CD4-positive, alpha-beta T cell treated with Interferon gamma for 1 hour (primary cell): ENCODE measurements at places on chromosomes 1 and 21.

DNA sequence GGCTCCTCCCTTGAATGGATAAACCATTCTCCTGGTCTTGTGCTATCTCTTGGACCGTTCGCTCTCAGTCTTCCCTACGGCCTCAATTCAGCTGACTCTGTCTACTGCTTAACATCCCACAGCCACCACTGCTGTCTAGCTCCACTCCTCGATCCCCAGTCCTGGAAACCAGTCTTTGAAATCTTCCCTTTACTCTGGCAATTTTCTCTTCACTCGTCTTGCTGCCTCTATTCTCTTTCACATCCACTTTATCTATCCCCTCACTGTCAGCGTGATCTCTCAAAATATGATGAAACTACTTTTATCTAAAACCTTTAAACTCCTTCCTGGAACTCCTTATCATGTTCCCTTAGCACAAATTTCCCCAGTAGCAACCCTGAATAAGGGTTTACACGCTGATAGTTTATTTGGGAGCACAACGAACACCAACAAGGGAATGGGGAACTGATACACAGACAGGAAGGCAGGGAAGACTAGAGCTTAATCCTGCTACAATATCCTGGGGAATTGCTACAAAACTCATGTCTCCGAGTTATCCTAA lies 131.6 kb upstream of the SAMSN1 start:
- no peak for DNase-seq

DNA sequence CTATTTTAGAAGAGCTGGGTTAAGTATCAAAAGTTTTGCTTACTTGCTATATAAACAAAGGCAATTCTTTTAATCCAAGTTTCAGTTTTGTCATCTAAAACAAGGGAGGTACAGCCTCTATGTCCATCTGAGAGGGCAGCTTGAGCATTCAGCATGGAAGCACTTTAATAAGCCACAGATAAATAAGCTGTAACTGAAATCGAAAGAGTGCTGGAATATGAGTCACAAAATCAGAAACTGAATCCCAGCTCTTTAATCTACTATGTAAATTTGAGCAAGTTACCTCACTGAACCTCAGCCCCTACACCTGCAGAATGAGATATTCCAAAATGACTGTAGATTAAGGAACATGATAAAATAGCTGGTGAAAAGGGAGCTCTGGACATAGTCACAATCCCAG lies 80.0 kb upstream of the HP1BP3 start:
- no peak for DNase-seq

DNA sequence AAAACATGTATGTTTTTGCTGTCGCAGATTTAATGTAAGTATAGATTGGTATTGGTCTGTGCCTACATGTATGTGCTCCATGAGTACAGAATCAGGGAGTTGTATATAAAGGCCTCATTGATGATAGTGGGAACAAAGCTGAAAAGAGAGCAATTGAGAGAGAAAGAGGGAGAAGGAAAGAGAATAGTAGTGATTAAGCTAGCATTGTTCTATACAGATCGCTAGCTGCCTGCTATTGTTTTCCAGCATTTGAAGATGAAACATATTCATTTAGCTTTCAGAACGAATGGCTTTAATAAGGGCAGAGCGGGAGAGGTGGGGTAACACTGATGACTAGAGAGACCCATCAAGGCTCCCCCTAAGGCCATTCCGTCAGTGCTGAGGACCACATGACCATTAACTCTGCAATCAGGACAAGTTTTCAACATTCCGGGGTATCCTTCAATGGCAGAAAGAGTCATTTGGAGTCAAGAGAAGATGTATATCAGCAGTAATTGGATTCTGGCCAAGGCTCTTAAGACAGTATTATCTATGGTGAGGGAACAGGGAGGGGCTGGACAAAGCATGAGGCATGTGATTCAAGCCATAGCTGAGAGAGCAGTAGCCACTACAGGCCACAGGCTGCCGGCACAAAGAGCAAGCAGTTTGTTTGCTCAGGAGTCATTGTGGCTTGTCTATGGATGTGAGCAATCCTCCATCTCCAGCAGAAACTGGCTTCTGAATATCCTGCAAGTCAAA lies 176.5 kb downstream of the PBX1 start:
- DNase-seq, result no peak

- DNase-seq, result no peak
Observed at GRCh38 chr1:23696335-23696989, 4.9 kb downstream of the RPL11 start.

DNA sequence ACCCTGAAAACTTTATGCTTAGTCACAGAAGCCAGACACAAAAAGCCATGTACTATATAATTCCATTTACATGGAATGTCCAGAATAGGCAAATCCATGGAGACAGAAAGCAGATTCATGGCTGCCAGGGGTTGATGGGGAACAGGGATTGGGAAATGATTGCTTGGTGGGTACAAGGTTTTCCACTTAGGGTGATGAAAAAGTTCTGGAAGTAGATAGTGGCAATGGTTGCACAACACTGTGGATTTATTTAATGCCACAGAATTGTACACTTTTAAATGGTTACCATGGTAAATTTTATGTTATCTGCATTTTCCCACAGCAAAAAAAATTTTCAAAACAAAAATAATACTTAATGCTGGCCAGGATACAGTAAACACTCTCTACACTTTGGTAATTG lies 40.6 kb downstream of the ENAH start:
- DNase-seq, result no peak

GRCh38 chr1:41713557-41714327 lies 205.0 kb downstream of the HIVEP3 start:
- DNase-seq, result no peak

DNA sequence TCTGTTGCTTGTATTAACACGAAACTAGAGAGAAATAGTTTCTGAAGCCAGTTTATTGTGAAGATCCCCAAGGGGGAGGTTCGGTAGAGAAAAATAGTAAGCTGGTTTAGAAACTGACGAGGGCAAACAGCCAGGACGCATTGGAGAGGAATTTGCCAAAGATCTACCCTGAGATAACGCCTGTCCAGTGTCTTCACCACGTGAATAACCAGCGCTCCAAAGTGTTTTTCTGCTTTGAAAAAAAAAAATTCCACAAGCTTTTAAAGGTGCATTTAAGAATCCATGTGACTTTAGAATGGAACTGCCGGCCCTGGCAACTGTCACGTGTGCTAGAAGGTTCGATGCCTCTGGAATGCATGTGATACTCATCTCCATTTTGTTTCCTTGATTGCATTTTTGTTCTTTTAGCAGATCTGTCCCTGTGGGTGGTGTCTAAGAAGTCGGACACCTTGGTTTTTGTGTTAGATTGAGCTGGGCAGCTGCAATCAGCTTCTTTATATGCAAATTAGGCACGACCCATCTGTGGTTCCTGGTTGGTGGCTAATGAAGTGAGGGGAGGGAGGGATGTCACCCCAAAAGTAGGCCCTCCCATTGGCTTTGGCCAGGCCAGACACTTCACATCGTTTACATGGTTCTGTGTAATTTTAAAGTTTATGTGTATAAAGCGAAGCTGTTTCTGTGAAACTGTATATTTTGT lies 1.3 kb upstream of the THAP3 start:
- DNase-seq, result no peak

DNA sequence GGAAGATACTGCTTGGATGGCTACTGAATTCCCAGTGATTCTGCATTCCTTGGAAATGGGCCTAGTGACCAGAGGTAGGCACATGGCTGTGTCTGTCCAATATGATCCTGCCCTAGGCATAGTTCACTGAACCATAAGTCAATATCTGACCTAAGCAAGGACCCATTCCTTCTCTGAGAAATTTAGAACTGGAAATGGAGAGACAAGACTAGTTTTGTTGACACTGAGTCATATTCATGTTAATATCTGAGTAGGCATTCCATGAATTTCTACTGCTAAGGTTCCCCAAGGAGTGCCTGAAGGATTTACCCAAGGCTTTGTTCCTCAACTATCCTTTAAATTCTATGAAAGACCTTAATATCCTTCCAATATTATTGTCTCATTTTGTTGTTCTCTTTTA lies 329.8 kb upstream of the BEND5 start:
- no peak for DNase-seq

DNA sequence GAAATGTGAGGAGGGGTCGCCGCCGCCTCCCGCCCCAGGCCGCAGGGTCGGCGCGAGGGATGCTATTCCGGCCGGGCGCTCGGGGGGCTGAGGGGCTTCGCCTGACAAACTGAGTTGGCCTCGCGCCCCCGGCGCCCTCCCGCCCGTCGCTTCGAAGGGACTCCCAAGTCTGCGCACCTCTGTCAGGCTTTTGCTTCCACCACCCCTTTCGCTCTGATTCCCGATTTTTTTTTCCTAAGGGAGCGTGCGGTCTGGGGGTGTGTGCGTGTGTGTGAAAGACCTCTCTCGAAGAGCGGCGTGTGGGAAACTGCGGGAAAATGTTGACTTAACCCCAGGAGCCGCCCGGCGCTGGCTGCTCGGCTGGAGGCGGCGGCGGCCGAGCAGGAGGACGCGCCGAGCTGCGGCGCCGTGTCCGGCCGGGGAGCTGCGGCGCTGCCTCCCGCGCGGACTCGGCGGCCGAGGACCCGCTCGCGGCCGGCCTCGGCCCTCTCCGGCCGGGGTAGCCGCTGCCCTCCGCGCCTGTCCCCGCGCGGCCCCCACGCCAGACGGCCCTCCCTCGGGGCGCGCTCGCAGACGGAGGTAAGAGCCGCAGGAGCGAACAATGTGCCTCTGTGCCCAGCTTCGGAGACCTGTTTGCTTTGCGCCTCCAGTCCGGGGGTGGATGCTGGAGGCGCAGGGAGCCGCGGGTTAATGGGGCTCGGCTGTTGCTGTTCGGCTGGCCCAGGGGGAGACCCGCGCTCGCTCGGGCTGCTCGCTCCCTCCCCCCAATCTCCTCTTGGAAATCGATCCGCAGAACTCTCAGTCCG lies 1.1 kb downstream of the ADGRL2 start:
- DNase-seq, result no peak

GRCh38 chr21:29305561-29305960 lies 6.8 kb downstream of the BACH1 start:
- no peak for DNase-seq
